ENCODE measurements at places on chromosomes 11 and 22.

DNA sequence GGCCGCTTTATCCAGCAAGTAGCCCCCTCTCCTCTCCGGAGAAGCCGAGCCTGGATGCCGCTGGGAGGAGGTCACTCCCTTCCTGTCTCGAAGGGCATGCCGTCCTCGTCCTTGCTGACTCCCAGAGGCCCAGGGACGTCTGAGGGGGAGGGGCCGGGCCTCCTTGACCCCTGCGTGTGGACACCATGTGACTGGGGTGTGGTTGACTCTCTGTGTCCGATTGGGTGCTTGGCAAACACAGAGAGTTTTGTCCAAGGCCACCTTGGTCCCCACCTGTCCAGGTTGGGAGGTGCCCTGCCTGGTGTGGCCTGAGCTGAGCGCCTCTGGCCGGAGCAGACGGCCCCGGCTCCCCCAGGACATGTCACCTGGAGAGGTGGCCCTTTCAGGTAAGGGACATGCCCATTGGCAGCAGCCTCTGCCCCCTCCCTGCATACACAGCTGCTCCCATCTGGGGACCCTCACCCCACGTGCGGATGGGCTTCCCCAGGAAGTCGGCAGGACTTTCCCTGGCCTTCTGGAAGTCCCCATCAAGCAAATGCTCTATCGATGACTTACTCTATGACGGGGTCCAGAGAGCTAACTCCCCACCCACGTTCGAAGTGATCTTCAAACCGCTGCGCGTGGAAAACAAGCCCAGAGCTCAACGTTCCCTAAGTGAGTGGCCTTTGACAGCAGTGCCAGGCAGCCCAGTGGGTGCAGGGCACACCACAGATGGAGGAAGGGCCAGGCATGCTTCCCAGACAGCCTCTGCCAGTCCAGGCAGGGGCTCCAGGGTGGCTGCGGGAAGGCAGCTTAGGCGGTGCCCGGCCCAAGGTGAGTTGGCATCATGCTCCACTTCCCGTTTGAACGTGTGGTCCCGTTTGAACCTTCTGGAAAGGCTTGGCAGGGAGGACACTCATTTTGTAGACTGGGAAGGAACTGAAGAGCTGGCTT is at the start of gene SMIM38:
TSS of gene SMIM38 (plus strand) at position 634 of the 933 bp plus-strand sequence. CDS start 1,912 bp downstream, outside the sequence.
- no peak for DNase-seq

- no peak for DNase-seq
These were observed 80.7 kb upstream of the NAV2 start for GRCh38 chr11:19631712-19632498.

- no peak for DNase-seq
These were observed 986 bp downstream of the NLRP10 start for GRCh38 chr11:7964261-7964660.

DNA sequence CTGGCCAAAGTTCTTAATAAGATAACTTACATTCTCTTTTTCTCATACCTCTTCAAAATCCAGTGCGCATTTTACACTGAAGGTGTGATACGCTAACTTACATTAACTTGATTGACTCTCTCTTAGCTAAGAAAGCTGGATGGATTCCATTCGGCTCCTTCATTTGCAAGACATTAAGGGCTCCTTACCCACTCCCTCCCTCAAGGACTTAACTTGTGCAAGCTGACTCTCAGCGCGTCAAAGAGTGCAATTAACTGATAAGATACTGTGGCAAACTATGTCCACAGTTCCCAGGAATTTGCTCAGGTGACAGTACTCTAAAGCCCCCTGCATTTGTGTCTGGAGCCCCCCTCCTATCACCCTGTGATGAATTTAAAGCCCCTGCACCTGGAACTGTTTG is 6.4 kb upstream of the RFPL1 start:
- DNase-seq: no peak

GRCh38 chr22:31935961-31936635 is 8.2 kb upstream of the YWHAH start:
- no peak for DNase-seq

DNA sequence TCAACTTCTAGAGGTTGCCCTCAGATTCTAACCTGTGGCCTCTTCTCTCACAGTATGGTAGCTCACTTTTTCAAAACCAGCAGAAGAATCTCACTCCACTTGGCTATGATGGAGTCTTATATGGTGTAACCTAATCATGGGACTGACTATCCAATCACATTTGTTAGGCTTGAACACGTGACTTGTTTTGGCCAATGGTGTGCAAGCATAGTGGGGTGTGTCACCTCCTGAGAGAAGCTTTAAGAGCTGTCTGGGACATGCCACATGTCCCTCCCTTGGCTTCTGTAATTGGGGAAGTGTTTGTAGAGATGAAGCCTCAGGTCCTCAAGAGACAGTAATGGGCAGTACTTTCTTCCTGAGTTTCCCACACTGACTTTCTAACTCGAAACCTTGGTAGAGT is 12.8 kb upstream of the SMIM38 start:
- DNase-seq: no peak

DNA sequence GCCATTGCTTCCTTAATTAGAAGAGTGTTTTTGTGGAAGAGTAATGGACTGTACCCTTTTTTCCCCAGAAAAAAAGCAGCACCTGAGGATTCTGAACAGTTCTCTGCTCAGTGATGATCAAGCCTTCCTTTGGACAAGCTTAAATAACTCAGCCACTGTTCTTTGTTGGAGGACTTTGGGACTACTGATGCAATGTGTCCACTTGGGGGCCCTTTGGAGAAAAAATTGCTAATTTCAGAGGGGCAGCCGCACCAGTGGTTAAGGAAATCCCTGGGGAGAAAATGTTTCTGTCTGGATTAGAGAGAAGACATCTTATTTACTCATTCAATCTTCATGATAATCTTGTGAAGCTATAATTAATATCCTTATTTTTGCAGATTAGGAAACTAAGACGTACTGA is 5.3 kb upstream of the KMT2A start:
- no peak for DNase-seq

DNA sequence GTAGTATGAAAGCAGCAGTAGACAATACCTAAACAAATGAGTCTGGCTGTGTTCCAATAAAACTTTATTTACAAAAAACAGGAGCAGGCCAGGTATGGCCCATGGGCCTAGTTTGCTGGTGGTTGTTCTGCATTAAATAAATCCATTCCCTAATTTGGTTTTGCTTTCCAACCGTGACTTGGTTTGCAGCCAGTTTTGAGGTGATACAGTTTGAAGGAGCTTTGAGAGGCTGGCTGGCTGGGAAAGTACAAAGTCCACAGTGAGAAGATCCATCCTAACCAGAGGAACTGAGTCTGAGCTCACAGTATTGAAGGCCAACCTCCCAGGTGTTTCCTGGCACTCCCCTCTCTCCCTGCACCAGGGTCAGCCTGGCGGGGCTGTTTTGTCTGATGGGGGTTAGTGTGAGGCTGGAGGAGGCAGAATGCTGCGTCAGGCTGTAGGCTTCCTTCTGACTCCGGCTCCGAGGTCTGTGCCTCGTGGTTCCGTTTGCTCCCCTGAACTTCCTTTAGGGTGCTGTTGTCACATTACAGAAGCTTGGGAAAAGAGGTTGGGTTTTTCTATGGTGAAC is 129.5 kb downstream of the MICAL2 start:
- DNase-seq: no peak

DNA sequence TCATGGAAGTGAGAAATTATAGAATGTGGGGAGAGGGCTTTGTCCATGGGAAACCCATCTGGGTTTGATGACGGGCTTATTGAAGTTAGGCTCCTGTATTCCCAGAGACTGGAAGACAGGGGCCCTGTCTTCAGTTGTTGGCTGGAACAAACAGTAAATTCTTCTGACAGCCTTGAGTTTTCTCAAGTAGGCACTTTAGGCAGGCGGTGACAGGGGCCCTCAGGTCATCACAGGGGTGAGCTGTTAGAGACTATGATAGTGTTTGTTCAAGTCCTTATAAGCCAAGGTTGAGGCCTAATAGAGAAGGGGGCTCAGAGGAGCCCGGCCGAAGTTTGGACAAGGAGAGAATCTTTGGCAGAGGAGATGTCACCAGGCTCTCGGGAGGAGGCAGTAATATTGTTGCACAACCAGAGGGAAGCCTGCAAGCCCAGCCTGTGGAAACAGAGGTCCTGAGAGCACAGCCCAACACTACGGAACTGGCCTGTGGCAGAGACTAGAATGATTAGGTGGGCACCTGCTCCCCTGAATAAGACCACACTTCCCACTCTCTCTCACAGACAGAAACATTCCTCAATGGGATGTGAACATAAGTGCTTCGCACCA is 20.2 kb upstream of the IL17RA start:
- DNase-seq: no peak

DNA sequence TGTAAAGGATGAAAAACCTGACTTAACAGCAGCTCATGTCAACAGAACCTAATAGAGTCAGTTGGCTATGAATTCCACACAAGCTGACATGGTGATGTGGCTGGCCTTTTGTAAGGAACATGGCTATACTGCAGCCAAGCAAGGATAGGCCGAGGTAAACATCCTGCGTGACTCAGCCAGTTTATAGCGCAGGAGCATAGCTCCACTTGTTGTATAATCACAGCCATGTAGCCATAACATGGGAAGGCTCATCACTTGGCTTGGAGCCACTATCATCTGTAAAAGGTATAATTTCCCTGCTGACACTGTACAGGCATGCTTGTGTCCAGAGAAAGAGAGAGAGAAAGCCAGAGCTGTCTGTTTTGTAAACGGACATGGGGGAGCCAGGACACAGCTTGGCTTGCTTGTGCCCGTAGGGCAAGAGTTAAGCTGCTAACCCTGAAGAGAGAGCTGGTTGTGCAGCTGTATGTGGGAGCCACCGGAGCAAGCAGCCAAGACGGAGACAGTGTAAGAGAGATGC is 104.4 kb upstream of the PLET1 start:
- DNase-seq: no peak

DNA sequence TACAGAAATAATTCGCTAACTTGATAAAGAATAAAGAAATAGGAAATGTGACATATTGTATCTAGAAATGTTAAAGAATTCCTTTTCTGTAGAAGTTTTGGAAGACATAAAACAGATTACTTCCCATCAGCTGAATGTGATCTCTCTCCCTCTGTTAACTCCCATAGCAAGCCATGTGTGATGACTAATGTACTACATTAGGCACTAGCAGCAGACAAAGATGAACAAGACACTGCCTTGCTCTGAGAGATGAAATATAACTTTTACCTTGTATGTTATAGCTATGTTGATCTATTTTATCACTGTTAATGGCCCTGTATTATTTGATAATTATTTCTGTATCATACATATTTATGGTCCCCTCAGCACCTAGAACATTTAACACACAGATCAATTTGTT is 817.2 kb downstream of the LRRC4C start:
- DNase-seq: no peak

DNA sequence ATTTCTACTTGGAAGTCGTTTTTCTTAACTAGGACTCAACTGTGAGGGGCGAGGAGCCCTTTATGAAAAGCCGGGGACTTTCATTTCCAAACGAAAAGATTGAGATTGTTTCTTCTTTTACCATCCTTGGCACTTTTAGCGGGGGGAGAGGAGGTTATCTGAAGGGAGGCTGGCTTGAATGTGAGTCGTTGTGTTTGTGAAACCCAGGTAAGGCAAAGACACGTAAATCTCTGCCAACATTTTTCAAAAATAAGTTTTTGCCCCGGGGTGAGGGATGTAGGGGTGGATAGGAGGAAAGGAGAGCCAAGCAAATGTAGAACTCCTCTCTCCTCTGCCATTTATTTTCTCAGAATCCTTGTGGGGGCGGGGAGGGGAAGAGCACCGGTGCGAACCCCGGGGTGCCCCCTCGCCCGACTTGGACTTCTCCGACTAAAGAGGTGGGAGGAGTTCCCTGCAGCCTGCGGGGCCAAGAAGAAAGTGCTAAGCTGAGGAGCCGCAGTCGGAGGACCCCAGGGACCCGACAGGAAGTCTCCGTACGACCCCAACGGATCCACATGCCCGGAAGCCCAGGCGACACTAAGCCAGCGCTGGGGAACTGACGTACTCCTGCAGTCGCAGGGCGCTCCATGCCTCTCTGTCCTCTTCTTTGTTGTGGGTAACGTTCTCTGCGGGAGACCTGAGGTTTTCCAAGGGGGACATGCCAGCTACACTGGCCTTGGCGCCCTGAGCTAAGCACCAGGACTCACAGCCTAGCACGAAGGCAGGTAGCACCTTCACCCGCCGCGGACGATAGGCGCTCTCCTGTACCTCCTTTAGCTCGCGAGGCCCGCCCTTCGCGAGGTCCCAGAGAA is 2.4 kb upstream of the WT1 start:
- no peak for DNase-seq

DNA sequence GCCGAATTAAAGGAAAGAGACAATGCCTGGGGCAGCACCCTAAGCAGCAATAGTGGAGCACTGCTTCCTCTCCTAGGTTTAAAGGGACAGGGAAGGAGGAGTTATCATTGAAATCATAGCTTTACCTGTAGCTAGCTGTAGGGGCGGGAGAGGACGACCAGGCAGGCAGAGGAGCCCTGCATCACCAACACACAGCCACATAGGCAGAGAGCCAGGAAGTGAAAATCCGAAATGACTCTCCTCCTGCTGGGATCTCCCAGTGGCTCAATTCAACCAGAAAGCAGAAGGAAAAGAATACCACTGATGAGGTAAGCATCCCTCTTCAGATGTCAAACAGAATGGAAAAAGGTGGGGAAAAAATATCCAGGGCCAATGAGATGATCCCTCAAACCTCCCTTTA is 20.4 kb downstream of the MRGPRX4 start:
- DNase-seq: no peak

GRCh38 chr11:64545619-64546018 is 45.4 kb upstream of the SLC22A12 start:
- DNase-seq: no peak

- DNase-seq: no peak
These were observed 387.9 kb downstream of the MIAT start for GRCh38 chr22:27045103-27045947.

DNA sequence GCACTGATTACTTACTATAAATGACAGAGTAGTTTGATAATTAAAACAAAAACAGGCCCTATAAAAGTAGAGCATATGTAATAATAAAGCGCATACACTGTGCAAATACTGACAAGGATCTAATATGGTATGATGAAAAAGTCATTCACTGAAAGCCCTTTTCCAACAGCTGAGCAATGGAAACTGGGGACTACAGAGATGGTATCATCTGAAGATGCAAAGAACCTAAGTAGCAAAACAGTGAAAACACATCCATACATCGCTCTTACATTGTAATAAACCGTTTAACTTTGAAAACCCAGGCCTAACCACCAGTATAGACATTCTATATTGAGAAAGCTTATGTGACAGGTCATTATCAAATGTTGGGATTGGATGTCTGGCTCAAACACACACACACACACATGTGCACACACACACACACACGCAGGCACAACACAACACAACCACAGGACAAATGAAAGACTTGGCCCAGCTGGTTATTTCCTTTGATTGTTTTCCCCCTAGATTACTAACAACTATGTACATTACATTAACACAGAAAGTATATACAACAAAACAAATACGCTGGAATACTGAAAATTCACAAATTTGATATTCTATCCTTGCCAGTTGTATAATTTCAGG is 119.5 kb downstream of the APOL5 start:
- DNase-seq: no peak

GRCh38 chr11:19777377-19778102 is 64.9 kb downstream of the NAV2 start:
- DNase-seq: no peak
